ENCODE measurements at places on chromosomes 12 and 14. TPM values are rescaled to one million over a fixed set of nuclear protein-coding genes. Genes with fewer than 3 reads are reported as not detected.

TSHR gene
- total RNA-seq = 0.70 TPM

GSC gene
- total RNA-seq = not detected

PLEKHG7 gene
- 0.05 TPM for total RNA-seq

PTPRR gene
- total RNA-seq = not detected

ADCY4 gene
- total RNA-seq = 4.5 TPM

KLRK1 gene
- 0.43 TPM for total RNA-seq

HNRNPC gene
- 710 TPM for total RNA-seq

WNT5B gene
- total RNA-seq = 1.7 TPM

AMDHD1 gene
- 0.93 TPM for total RNA-seq

RNASE7 gene
- not detected for total RNA-seq

GPRC5D gene
- total RNA-seq = 1.6 TPM

RASAL1 gene
- total RNA-seq = 0.35 TPM

CLEC1A gene
- total RNA-seq = not detected

MAP1LC3B2 gene
- total RNA-seq = 0.83 TPM

AQP2 gene
- not detected for total RNA-seq

EML5 gene
- total RNA-seq = 2.4 TPM

SOAT2 gene
- 1.4 TPM for total RNA-seq

SYT10 gene
- total RNA-seq = not detected

CIDEB gene
- 38.4 TPM for total RNA-seq

LRP1-AS gene
- not detected for total RNA-seq

RPL6 gene
- total RNA-seq = 941 TPM

TSPAN19 gene
- total RNA-seq = not detected

RERGL gene
- not detected for total RNA-seq

CLEC6A gene
- not detected for total RNA-seq

RBM23 gene
- total RNA-seq = 73.5 TPM

LHX5 gene
- total RNA-seq = not detected

TMEM119 gene
- total RNA-seq = 1.0 TPM

PIK3C2G gene
- total RNA-seq = not detected

ERP27 gene
- 8.5 TPM for total RNA-seq

P2RX2 gene
- total RNA-seq = not detected

ASCL1 gene
- not detected for total RNA-seq

TDRD9 gene
- total RNA-seq = 0.08 TPM

CNTN1 gene
- total RNA-seq = not detected

KRT73 gene
- not detected for total RNA-seq

AICDA gene
- not detected for total RNA-seq

KLRG1 gene
- total RNA-seq = 12.8 TPM

PGF gene
- 0.23 TPM for total RNA-seq

ANKRD33 gene
- not detected for total RNA-seq

ZNF26 gene
- total RNA-seq = 15.2 TPM

CEP290 gene
- total RNA-seq = 12.0 TPM

CD163L1 gene
- total RNA-seq = not detected

PAPLN gene
- total RNA-seq = 1.6 TPM

NFKBIA gene
- 109 TPM for total RNA-seq

PIWIL1 gene
- not detected for total RNA-seq

Measured in activated CD4-positive, alpha-beta memory T cell treated with anti-CD3 and anti-CD28 coated beads, Interleukin-2, amount 10 ng/mL, durations not matched to agents 7 days and 5 days (primary cell).